ENCODE measurements at places on chromosomes 7 and 10.

DNA sequence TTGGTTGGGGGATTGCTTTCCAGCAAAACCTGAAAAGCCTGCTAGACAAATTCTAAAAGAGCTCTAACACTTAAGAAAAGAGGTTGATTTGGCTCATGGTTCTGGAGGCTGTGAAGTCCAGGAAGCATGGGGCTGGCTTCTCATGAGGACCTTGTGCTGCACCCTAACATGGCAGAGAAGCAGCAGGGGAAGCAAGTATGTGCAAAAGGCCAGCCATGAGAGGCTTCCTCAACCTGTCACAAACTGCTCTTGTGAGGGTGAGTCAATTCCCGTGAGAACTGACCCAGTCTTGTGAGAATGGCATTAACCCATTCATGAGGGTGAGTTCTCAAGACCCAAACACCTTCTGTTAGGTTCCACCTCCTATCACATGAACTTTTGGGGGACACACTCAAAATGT lies 54.3 kb upstream of the IGFBP3 start:
- no peak for DNase-seq

- DNase-seq = no peak
These were observed 430.5 kb upstream of the KLF6 start for GRCh38 chr10:4215485-4215884.

GRCh38 chr10:125133696-125134482 lies 26.5 kb downstream of the CTBP2 start:
- DNase-seq = no peak

- no peak for DNase-seq
These were observed 1166.1 kb downstream of the TYW1 start for GRCh38 chr7:68162712-68163111.

GRCh38 chr10:70190581-70190980 lies 20.3 kb upstream of the SAR1A start:
- no peak for DNase-seq

GRCh38 chr7:10790910-10791309 lies 182.8 kb upstream of the PHF14 start:
- no peak for DNase-seq

GRCh38 chr7:83947260-83947659 lies 247.3 kb downstream of the SEMA3A start:
- DNase-seq = no peak

DNA sequence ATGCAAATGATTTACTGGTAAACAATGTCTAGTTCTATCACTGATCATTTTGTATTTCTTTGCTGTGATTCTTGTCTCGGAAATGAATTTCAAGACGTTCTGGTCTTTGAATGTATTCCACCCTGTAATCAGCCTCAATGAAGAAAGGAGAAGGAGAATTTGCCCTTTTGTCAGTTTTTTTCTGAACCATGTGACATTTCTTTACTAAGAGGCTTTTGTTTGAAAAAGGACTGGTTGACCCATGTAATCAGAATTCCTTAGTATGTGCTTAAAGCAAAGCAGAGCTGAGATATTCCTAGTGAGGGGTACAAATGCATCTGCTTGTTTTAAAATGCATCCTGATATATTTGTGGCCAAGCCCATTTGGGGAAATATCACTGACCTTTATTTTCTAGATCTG lies 581.6 kb downstream of the ETV1 start:
- DNase-seq = no peak

DNA sequence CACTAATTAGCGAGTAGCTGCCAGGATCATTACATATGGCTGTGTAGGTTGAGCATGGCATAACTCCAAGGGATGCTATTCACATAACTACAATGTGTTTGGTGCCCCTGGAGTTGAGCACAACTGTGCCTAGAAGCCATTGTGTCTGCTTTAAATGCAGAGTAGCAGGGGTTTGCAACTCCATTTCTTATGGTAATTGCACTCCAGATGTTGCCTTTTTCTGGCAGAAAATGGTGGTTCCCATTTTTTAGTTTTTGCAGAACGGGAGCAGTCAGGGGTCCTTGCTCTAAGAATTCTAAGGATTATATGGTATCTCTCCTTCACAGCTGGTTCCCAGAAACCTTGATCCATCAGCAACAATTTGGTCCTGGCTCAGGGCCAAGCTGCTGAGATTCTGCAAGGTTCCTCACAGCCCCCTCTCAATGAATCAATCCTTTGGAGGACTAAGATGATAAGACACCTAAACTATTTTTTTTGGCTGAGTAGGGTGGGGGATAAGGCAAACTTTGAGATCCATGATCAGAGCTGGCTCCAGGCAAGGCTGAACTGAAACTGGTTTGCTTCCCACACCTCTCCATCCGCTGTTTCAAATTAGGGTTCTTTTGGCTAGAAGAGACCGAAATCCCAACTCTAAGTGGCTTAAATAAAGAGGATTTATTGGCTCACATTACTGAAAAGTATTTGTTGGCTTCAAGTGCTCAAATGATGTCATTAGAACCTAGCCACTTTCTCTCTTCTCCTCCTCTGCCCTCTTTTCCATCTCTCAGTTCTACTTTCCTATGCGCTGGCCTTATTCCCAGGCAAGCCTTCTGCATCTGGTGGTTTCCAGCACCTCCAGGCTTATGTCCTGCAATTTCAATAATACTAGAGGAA lies 97.5 kb upstream of the CCDC6 start:
- no peak for DNase-seq

GRCh38 chr10:63671317-63671937 lies 150.2 kb downstream of the REEP3 start:
- no peak for DNase-seq
